Posterior cingulate gyrus (tissue), 11 donors: ENCODE measurements at places on chromosomes 4 and X.
A peak's percentile ranks its signal among the peaks of the same experiment; 100 is the strongest.

- DNase-seq: no peak
Measured at GRCh38 chrX:149363965-149364364, 141.1 kb downstream of the IDS start.

DNA sequence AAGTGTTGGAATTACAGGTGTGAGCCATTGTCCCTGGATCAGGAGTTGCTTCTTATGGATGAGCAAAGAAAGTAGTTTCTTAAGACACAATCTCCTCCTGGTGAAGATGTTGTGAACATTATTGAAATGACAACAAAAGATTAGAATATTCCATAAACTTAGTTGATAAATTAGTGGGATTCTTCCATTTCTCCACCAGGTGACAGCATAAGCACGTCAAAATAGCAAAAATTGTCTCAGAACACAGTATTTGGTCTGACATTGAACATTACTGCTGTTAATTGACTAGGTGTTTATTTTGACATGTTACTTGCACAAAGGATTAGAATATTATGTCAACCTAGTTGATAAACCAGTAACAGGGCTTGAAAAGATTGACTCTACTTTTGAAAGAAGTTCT is 21.6 kb downstream of the CLDN34 start:
- DNase-seq: no peak

GRCh38 chr4:16262188-16262587 is 35.9 kb upstream of the TAPT1 start:
- DNase-seq: no peak

DNA sequence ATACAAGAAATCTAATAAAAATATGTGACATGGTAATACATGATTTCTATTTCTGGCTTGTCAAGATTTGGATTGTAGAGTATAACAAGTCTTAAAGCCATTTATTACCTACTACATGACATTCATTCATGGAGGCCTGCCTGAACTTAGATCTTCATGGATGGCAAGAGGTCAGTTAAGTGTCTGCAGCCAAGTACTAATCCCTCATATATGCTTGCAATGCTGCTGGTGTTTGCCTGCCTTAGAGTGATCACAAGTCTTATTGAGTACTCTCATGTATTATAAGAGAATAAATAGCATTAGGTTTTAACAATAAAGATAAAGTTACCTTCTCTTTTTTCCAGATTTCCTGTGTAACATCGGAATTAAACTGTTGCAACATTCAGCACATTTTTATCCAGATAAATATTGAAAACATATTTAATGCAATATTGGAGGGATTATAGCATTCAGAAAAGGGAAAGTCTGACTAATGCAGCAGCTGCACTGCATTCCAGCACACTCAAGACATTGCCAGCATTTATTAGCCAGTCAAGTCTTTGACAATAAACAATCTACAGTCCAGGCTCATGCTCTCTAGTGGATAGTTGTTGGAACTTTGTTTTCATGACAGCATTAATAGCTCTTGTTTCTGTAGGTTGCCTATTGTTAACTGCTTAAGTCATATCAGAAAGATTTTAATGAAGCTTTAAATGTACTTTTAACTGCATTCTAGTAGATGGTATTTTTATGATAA is 737.1 kb downstream of the FAT4 start:
- DNase-seq: no peak

DNA sequence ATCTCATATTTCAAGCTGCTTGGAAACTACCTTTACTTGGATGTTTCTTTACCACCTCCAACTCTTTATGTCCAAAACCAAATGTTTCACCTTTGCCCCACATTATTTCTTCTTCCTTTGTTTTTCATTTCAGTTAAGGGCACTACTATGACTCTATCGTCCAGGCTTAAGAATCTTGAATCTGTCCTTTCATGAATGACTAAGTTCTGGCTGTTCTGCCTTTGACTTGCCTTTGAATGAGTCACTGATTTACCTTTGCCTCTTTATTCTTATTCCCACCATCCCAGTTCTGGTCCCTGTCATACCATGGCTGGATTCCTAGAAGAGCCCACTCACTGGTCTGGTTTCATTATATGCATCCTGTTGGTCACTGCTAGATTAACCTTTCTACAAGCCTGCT is 30.6 kb upstream of the PLAC1 start:
- DNase-seq: no peak

- DNase-seq: no peak
Measured at GRCh38 chr4:147724468-147725201, 7.3 kb upstream of the ARHGAP10 start.

DNA sequence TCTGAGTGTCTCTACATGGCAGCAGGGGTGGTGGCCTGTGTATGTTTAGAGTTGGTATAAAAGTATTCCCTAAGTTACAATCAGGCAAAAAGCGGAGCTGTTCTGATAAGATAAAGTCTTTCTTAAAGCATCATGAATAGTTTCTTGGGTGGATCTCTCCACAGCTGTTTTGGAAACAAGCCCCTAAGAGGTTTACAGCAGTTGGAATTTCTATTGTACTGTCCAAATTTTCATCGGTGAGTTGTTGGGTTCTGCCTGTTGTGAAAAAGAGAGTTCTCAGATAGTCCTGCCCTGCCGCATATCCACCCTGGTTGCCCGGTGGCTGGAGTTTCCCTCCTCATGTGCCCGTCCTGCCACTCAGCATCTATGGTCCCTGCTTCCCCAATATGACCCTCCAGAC is 50.1 kb downstream of the C4orf51 start:
- no peak for DNase-seq

GRCh38 chrX:22043872-22044271 is 11.7 kb downstream of the PHEX start:
- DNase-seq: no peak

- peak; percentile 3 for DNase-seq
Measured at GRCh38 chr4:1367230-1367935, 20.4 kb downstream of the UVSSA start.

DNA sequence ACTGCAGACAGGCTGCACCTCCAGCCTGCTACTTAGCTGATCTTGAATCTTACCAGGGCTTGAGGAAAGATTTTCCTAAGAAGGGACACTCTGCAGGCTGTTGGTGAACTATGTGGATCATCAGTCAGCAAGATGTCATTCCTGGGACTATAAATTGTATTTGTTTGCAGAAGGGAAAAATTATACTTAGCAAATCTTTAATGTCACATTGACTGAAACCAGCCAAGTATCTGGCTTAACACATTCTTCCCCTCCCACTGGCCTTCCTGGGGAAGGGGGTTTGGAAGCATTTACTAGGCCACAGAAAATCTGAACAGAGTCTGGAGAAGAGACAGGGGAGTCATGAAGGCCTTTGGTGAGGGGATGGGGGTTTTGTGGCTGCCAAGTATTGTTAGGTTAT is 156.7 kb upstream of the EOLA2 start:
- no peak for DNase-seq

DNA sequence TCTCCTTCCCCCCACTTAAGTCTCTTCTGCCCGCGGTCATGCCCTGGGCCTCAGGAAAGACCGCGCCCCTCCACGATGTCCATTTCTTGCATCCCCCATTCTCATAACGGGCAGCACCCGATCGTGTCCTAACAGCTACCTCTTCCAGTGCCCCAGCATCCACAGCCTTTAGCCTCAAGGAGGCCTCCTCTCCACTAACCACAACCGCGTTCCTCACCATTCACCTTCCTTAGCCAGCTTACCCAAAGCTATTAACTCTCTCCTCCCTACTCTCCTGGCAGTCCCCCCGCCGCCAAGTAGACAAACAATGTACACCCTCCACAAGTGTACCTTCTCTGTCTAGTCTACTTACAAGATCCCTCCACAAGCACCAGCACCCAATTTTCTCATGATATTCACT is 58.6 kb upstream of the PAGE5 start:
- no peak for DNase-seq

DNA sequence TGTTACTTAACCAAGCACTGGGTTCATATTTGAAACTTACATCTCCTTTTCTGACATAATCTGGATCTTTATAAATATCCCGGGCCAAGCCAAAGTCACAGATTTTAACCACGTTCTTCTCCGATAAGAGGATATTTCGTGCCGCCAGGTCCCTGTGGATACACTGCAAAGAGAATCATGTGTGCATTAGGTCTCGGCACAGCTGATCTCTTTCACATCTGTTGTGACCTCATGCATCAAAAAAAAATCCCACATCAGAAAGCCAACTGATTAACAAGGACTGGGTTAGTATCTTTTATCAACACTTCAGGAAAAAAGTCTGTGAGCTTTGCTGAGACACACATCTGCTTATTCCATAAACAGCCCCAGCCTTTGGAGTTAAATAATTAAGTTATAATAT is 35.5 kb downstream of the KDR start:
- no peak for DNase-seq

GRCh38 chrX:30835373-30835772 is 53.7 kb downstream of the TAB3 start:
- DNase-seq: no peak

DNA sequence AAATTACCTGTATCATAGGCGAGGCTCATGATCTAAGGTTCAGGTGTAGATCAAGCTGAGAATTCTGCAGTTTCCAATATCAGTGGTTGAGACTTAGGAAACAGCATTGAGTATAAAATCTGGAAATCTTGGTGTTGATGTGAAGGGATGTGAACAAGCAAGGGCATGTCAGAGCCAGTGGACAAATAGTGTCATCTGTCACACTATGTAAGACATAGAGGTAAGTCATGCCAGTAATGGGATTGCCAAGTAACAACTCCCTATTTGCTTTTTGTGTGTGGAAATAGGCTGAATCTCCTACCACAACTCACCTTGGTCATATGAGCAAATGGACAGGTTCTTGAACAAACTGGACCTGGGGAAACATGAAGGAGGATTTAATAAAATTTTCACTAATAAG is 334.5 kb upstream of the EMCN start:
- DNase-seq: no peak
